Activated CD4-positive, alpha-beta T cell treated with anti-CD3 and anti-CD28 coated beads for 36 hours (primary cell): ENCODE measurements at places on chromosomes 4 and X. TPM values are rescaled to one million over a fixed set of nuclear protein-coding genes. Genes with fewer than 3 reads are reported as not detected.

GRCh38 chr4:85092943-85093342 is 126.5 kb upstream of the WDFY3 start:
- DNase-seq = no peak

DNA sequence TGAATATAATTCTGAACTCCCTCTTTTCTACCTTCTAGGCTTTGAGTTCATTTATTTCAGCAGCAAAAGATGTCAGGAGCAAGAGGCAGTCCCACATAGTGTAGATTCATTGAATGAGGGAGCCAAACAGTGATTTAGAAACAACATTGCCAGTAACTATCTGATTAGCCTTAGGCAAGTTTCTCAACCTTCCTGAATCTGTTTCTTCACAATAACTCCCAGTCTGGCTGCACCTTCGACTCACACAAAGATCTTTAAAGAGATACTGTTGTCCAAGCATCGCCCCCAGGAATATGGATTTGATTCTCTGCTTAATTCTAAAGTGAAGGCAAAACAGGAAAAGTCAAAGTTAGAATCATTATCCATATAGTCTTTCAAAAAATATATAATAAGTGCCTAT is 1026.2 kb downstream of the DMD start:
- DNase-seq = no peak

The TMEM175 gene
- total RNA-seq = 15.2 TPM

GRCh38 chr4:108556588-108557200 is 63.7 kb upstream of the RPL34 start:
- no peak for DNase-seq

The LUZP4 gene
- not detected for total RNA-seq

DNA sequence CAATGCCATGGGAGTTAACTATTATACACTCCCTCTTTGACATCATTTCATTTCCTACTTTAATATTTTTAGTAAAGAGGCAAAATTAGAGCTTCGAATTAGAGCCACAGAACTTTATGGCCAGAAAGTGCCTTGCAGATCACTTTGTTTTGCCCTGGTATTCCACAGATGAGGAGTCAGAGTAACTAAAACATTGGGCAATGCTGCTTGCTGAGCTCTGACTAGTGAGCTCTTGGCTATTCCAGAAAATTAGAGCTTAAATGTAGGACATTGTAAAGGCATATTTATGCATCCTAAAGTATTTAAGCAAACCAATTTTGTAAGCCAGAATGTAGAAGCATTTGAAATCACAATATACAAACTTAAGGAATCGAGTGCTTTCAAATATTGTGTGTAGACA is 6.3 kb upstream of the ZNF827 start:
- no peak for DNase-seq

- peak; percentile 96 for DNase-seq
Observed at GRCh38 chr4:109559983-109560686, at the start of gene MCUB. TSS of gene MCUB (plus strand) at chr4:109560246. CDS start at chr4:109560338, 92 bp downstream.

DNA sequence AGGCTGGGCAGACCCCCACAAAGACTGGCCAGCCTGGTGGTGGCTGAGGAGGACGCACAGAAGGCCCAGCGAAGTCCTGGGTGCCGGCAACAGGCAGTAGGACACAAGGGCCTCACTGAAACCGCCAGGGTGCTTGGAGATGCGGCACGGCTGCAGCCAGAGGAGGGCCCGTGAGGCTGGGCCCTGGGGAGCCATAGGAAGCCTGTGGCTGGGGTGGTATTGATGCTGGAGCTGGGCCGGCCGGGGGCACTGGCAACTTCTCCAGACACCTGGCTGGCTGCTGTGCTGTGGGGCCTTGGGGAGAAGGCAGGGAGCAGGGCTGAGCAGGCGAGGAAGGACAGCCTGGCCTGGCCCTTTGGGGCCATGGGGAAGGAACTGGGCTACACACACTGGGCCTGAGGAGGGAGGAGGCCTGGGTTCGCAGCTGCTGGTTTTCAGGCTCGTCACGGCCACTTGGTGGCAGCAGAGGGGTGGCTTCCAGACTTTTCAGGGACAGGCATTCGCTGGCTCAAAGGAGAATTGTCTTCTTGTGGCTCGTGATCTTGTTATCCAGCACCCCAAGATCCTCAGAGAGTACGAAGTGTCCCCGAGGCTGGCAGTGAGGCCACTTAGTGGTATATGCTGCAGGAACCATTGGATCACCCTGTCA is 37.2 kb downstream of the ATP2B3 start:
- DNase-seq = peak; percentile 76

The H2BW1 gene
- total RNA-seq = not detected

DNA sequence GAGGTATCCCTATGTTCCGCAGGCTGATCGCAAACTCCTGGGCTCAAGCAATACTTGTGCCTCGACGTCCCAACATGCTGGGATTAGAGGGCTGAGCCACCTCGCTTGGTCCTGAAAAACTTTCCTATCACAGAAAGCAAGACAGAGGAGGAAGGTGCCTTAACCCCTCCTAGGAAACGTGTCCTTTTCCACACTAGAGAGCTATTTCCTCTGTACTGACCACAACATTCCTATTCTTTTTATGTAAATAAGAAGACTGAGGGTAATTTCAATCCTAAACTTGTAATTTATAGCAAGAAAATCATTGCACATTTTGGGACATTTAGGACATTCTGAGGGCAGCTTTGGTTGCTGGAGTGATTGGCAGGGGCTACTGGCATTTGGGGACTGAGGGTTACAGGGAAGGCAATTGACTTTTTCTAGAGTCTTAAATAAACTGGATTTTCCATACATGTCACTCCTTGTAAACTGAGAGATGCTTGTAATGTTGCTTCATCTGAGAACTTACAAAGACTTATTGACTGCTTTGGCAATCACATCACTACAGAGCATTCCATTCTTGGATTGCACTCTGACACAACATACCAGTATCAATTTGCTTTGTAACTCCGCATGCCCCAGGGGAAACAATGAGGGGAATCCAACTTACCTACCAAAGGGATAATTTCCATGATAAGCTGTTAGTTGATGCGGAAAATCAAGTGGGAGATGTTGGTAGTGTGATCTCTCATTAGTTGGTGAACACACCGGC is 15.6 kb downstream of the XAGE3 start:
- DNase-seq = no peak

The STEEP1 gene
- total RNA-seq = 21.7 TPM

GRCh38 chr4:78312989-78313753 is 238.4 kb upstream of the ANXA3 start:
- no peak for DNase-seq

The REPS2 gene
- total RNA-seq = not detected

DNA sequence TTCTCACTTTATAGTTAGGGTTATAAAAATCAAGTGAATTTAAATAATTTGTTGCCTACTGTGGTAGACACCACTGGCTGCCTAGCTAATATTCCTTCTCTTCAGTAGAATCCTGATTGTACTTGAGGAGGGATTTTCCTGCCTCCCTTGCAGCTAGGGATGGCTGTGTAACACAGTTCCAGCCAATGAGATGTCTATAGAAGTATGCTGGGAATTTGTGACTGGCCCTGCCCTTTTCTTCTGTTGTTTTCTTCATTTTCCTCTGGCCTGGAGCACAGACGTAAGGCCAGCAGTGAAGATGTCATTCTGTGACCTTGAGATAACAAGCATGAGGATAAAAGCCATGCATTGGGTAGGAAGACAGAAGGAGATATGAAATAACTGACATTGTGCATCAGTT is 145.1 kb downstream of the MGST2 start:
- DNase-seq = no peak

The HPSE gene
- total RNA-seq = 11.4 TPM

The ENOPH1 gene
- 60.1 TPM for total RNA-seq

The ANXA3 gene
- 1.0 TPM for total RNA-seq
